Activated CD8-positive, alpha-beta T cell treated with anti-CD3 and anti-CD28 coated beads for 36 hours (primary cell): ENCODE measurements at places on chromosomes 7 and 10. TPM values are rescaled to one million over a fixed set of nuclear protein-coding genes. Genes with fewer than 3 reads are reported as not detected.

DNA sequence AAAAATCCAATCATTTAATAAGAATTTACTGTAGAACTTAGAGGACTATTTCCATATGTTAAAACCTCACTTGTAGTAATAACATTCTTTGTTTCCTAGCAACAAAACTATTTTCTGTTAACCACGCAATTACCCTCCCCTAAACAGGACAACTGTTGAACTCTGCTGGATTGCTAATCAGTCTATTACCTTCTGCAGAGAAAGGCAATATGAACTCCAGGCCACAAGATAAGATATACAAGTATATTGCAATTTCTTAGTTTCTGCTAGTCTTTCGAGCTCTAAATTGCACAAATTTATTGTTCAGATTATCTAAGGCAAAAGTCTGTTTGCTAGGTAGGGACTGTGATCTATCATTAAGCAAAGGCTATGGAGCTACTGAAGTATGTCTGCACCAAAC is 920.1 kb upstream of the LRRN3 start:
- no peaks in the 10 kb centered on the region for H3K27me3 ChIP-seq
- no peak overlapping the region for H3K4me3 ChIP-seq
- H3K36me3 ChIP-seq, result no peaks in the 10 kb centered on the region
- no peak for DNase-seq

DNA sequence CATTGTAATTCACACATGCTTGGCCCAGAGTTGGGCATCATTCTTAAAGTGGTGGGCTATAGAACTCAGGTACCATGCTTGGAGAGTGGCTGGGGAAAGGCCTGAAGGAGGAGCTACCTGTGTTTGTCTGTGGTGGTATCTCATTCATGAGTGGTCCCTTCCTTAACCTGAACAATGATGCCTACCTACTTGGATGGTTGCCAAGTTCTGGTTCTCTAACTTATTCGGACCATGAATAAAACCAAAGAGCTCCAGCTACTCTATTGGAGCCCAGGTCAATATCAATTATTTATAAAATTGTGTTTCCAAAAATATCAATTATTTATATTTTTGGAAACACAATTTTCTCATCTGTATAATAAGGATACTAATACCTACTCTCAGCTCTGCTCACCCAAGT is 2.9 kb upstream of the GPR37 start:
- H3K4me3 ChIP-seq, result no peak overlapping the region
- no peaks in the 10 kb centered on the region for H3K36me3 ChIP-seq
- peaks cover 12% of the 10 kb centered on the region for H3K4me1 ChIP-seq
- peaks cover 41% of the 10 kb centered on the region for H3K27me3 ChIP-seq
- no peak for DNase-seq

ZNF503 gene
- 0.31 TPM for total RNA-seq

DNA sequence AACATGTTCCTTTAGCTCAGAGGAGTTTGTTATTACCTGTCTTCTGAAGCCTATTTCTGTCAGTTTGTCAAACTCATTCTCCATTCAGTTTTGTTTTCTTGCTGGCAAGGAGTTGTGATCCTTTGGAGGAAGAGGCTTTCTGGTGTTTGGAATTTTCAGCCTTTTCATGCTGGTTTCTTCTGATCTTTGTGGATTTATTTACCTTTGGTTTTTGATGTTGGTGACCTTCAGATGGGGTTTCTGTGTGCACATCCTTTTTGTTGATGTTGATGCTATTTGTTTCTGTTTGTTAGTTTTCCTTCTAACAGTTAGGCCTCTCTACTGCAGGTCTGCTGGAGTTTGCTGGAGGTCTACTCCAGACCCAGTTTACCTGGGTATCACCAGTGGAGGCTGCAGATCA is 118.6 kb downstream of the PPP1R9A start:
- H3K4me3 ChIP-seq, result no peak overlapping the region
- no peaks in the 10 kb centered on the region for H3K4me1 ChIP-seq
- H3K36me3 ChIP-seq, result no peaks in the 10 kb centered on the region

MMD2 gene
- total RNA-seq, result not detected

DNA sequence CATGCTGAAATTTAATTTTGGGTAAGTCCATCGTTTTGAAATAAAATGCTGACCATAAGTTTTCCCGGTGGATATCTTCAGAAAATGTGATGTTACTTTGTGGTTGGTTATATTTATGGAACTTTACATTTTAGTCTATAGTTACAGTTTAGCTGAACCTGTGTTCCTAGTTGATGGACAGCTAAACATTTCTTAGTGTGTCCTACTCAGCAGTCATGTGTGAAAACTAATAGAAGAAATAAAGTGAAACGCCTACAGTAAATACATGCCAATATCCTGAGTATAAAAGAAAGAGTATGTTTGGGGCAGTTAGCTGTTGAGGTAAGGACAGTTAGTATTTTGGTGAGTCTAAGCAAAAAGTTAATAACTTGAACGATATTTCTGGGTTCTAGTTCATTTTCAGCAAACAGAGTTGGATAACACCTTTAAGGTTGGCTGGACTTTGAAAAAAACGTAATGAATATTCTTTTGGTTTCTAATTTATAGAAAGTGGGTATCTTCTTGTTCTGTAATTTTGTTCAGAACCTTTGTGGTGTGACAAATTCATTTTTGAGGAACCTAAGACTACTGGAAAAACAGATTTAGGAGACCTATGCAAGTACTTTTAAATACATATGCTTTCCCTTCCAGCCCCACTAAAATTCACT is 28.7 kb downstream of the LCOR start:
- no peak overlapping the region for H3K4me3 ChIP-seq
- no peaks in the 10 kb centered on the region for H3K27me3 ChIP-seq
- H3K36me3 ChIP-seq, result peaks cover 30% of the 10 kb centered on the region
- H3K4me1 ChIP-seq, result peaks cover 69% of the 10 kb centered on the region

- H3K4me3 ChIP-seq, result no peak overlapping the region
- H3K4me1 ChIP-seq, result peaks cover 4% of the 10 kb centered on the region
- H3K27me3 ChIP-seq, result no peaks in the 10 kb centered on the region
- H3K36me3 ChIP-seq, result peaks cover 9% of the 10 kb centered on the region
- DNase-seq, result peak; percentile 82
Measured at GRCh38 chr10:132223156-132223590, 36.4 kb downstream of the DPYSL4 start.

DNA sequence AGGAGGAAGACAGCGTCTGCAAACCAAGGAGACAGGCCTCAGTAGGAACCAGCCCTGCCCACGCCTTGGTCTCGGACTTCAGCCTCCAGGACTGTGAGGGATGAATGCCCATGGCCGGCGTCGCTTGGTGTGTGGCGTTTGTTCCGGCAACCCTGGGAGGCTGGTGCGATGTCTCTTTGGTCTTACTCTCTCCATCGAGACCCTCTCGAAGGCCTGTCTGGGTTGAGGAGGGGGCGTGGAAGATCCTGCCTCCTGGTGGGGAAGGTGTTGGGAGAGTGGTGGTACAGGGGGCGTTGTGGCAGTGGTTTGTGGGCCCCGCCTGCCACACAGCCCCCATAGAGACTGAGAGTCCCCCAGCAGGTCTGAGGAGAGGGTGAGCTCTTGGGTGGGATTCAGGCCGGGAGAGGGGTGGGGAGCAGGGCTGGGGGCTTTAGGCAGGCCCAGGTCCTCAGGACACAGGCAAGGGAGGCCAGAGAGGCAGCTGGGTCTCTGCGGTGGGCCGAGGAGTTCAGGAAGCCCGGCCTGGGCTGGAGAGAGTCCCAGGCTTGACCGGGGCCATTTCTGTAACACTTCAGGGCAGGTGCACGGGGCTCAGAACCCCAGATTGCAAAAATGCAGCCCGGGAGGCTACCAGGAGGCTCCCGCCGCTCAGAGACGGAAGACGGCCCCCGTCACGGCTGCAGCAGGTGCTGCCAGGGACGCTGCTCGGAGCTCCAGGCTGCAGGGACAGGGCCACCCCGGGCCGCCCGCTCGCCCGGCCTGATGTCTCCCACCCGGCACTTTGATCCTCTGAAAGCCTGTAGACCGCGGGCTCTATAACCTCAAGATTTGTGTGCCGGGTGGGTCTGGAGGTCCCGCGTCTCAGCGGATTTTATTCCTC is 33.8 kb upstream of the PSMG3 start:
- no peak overlapping the region for H3K4me3 ChIP-seq
- H3K27me3 ChIP-seq, result peaks cover 2% of the 10 kb centered on the region
- peaks cover 3% of the 10 kb centered on the region for H3K4me1 ChIP-seq
- H3K36me3 ChIP-seq, result no peaks in the 10 kb centered on the region
- no peak for DNase-seq

CD36 gene
- total RNA-seq, result not detected

- DNase-seq, result no peak
- H3K4me3 ChIP-seq, result no peak overlapping the region
- H3K27me3 ChIP-seq, result no peaks in the 10 kb centered on the region
- H3K4me1 ChIP-seq, result peaks cover 10% of the 10 kb centered on the region
Measured at GRCh38 chr10:96532523-96532922, 18.8 kb upstream of the TLL2 start.

GRCh38 chr10:30697806-30698205 is 68.3 kb upstream of the LYZL2 start:
- H3K36me3 ChIP-seq, result peaks cover 19% of the 10 kb centered on the region
- no peaks in the 10 kb centered on the region for H3K27me3 ChIP-seq
- peaks cover 70% of the 10 kb centered on the region for H3K4me1 ChIP-seq
- H3K4me3 ChIP-seq, result no peak overlapping the region
- peak; percentile 68 for DNase-seq

- no peaks in the 10 kb centered on the region for H3K4me1 ChIP-seq
- no peaks in the 10 kb centered on the region for H3K36me3 ChIP-seq
- H3K27me3 ChIP-seq, result no peaks in the 10 kb centered on the region
- H3K4me3 ChIP-seq, result no peak overlapping the region
- DNase-seq, result no peak
Measured at GRCh38 chr7:70421319-70421718, 710.6 kb upstream of the GALNT17 start.

- H3K4me3 ChIP-seq, result no peak overlapping the region
- peaks cover 37% of the 10 kb centered on the region for H3K4me1 ChIP-seq
- DNase-seq, result no peak
- no peaks in the 10 kb centered on the region for H3K27me3 ChIP-seq
- peaks cover 10% of the 10 kb centered on the region for H3K36me3 ChIP-seq
Measured at GRCh38 chr7:44889086-44889781, 3.9 kb upstream of the PURB start.

NUTM2D gene
- total RNA-seq, result 1.1 TPM

SEMA3E gene
- total RNA-seq, result not detected

PTN gene
- total RNA-seq, result not detected

GRCh38 chr10:7585228-7585627 is 81.5 kb downstream of the ITIH5 start:
- peaks cover 8% of the 10 kb centered on the region for H3K4me1 ChIP-seq
- H3K4me3 ChIP-seq, result no peak overlapping the region
- H3K27me3 ChIP-seq, result no peaks in the 10 kb centered on the region
- DNase-seq, result no peak
- no peaks in the 10 kb centered on the region for H3K36me3 ChIP-seq

TRPV5 gene
- not detected for total RNA-seq

DNA sequence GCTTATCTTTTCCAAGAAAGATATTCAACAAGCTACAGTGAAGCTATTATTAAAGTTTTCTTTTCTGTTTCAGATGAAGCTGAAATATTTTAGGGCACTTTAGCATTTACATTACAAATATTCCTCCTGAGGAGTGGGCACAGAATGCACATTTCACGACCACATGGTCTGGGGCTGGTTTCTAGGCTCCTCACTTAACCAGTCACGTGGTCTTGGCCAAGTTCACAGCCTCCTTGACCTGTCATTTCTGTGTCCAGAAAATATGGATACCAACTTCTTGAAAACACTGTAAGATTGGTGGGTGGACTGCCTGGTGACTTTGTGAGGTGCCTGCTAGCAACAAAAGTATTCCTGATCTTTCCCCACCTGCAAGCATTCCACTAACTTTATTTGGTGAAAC is 70.9 kb downstream of the FAM171A1 start:
- no peak overlapping the region for H3K4me3 ChIP-seq
- no peak for DNase-seq
- no peak overlapping the region for H3K27ac ChIP-seq
- H3K4me1 ChIP-seq, result no peaks in the 10 kb centered on the region
- no peaks in the 10 kb centered on the region for H3K36me3 ChIP-seq
- no peaks in the 10 kb centered on the region for H3K27me3 ChIP-seq

DNA sequence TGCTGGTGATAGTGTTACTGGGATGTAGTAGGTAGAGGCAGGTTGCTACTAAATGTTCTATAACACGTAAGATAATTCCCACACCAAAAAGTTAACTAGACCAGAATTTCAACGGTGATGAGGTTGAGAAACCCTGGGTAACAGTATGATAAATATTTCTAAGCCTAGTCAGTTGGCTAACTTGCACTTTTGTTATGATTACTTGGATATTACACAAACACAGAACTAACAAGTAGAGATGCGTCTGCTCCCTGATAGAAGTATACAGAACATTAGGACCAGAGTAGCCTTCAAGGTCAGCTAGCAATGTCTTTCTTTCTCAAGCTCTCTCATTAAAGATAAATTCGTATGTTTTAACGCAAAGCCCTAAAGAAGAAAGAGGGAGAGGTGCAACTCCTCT is 86.2 kb upstream of the FZD8 start:
- no peaks in the 10 kb centered on the region for H3K27me3 ChIP-seq
- H3K36me3 ChIP-seq, result no peaks in the 10 kb centered on the region
- no peaks in the 10 kb centered on the region for H3K4me1 ChIP-seq
- no peak for DNase-seq
- H3K4me3 ChIP-seq, result no peak overlapping the region
- no peak overlapping the region for H3K27ac ChIP-seq

SORCS3 gene
- not detected for total RNA-seq

SNX10 gene
- 51.1 TPM for total RNA-seq

DNA sequence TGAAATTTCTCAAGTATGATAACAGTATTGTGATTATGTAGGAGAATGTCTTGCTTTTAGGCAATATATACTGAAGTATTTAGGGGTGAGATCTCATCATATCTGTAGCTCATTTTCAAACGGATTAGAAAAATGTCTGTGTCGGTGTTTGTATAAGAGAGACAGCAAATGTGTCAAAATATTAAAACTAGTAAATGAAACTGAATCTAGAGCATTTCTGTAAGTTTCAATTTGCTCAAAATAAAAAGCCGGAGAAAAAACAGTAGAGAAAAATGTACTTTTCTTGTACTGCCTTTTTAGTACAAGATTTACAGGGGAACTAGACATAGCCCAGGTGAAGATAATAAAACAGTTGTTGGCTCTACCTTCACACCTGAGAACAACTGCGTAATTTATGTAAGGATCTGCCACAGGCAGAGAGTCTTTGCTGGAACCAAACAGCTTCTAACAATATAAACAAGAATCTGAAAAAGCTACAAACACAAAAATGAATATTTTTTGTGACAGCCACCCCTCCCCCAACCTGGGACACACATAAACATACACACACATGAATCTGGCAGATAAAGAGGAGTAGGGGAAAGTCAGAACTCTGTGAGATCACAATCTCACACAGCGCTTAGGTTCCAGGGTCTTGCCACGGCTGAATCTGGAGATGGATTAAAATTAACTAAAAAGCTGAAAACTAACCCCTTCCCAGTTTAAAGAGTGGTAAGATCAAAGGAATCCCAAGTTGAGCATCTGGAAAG is 153.3 kb downstream of the AVL9 start:
- no peak overlapping the region for H3K27ac ChIP-seq
- H3K4me3 ChIP-seq, result no peak overlapping the region
- no peaks in the 10 kb centered on the region for H3K36me3 ChIP-seq
- peaks cover 3% of the 10 kb centered on the region for H3K4me1 ChIP-seq

ARHGEF35 gene
- total RNA-seq, result 2.8 TPM

GRCh38 chr7:34136698-34137097 is 231.4 kb downstream of the BMPER start:
- no peaks in the 10 kb centered on the region for H3K4me1 ChIP-seq
- H3K27ac ChIP-seq, result no peak overlapping the region
- no peak for DNase-seq

GRCh38 chr10:13827076-13827797 is 240.5 kb downstream of the PRPF18 start:
- DNase-seq, result no peak
- no peak overlapping the region for H3K27ac ChIP-seq
- H3K4me1 ChIP-seq, result peaks cover 8% of the 10 kb centered on the region
- H3K27me3 ChIP-seq, result no peaks in the 10 kb centered on the region
- no peak overlapping the region for H3K4me3 ChIP-seq

ITGA8 gene
- not detected for total RNA-seq
